ENCODE measurements at places on chromosomes 3 and 15.

GRCh38 chr3:127707851-127708411, 35.2 kb downstream of the ABTB1 start:
- no peak for DNase-seq

GRCh38 chr3:186633481-186633880, 6.7 kb upstream of the FETUB start:
- DNase-seq, result no peak

DNA sequence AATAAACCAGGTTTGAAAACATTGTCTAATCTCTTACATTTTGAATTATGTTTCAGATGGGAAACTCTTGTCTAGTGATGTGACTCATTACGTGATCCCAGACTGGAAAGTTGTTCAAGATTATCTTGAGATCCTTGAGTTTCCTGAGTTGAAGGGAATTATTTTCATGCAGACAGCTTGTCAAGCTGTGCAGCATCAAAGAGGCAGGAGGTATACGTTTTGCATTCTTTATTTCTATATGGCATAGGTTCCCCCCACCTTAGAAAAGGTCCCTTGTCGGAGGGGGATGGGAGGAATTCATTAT, 1.5 kb downstream of the DIS3L start:
- DNase-seq, result no peak

DNA sequence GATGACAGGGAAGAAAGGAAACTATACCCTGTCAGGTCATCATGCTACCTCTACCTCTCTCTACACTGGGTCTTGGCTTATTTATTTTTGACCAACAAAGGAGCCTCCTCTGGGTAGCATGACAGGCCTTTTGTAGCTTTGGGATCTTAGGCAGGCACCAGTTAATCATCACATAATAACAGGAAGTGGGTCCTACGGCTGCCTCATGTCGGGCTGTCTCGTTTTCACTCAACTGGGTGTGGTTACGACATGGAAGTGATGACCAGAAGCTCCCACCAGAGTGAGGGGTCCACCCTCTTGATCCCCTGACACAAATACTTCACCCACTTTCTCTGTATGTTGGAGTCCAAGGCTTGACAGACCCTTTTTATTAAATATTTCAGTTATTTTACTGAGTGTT, 105.3 kb downstream of the CD47 start:
- no peak for DNase-seq

DNA sequence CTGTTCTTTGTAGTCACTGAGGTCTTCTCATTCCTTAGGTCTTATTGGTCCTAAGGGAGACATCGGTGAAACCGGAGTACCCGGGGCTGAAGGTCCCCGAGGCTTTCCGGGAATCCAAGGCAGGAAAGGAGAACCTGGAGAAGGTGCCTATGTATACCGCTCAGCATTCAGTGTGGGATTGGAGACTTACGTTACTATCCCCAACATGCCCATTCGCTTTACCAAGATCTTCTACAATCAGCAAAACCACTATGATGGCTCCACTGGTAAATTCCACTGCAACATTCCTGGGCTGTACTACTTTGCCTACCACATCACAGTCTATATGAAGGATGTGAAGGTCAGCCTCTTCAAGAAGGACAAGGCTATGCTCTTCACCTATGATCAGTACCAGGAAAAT, 11.6 kb downstream of the ADIPOQ start:
- DNase-seq, result no peak

DNA sequence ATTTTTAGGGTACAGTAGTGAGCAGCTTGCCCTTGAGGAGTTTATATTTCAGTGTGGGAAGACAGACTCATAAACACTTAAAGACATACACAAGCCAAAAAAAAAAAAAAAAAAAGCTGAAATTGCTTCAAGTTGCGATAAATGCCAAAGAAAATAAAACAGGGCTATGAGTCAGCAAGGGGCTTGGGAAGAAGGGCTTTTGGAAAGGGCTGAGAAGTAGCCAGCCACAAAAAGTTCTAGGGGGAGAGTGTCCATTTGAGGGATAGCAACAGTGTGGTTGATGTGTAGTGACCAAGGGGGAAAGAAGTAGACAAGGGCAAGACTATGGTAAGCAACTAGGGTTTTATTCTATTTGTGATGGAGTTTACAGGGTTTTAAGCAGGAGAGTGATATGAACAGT, 185.5 kb downstream of the ADAMTS9 start:
- no peak for DNase-seq

- DNase-seq, result no peak
Measured at GRCh38 chr3:112365035-112365434, 32.1 kb downstream of the CD200 start.

- DNase-seq, result no peak
Measured at GRCh38 chr3:103388214-103388613, 953.4 kb downstream of the ZPLD1 start.

GRCh38 chr15:43370310-43370974, 401 bp downstream of the ZSCAN29 start:
- no peak for DNase-seq

- DNase-seq, result no peak
Measured at GRCh38 chr3:195041871-195042742, 228.9 kb downstream of the XXYLT1 start.

DNA sequence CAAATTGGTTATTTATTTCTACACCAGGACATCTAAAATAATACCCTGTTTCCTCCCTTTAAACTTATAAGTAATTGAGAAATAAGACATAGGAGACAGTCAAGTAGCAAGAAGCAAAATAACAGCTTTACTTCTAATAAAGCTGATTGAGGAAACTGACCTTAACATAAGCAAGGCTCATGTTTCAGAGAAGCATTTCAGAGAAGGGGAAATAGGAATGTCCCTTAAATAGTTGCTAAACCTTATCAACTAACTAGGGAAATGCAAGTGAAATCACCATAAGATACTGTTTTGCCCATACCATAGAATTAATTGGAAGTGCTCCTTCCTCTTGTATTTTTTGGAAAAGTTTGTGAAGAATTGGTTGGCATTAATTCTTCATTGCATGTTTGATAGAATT, 84.9 kb downstream of the B3GALNT1 start:
- DNase-seq, result no peak
